ENCODE measurements at places on chromosomes 5 and 9. TPM values are rescaled to one million over a fixed set of nuclear protein-coding genes. Genes with fewer than 3 reads are reported as not detected.

Gene INVS
- 14.9 TPM for total RNA-seq

Gene PSAT1
- total RNA-seq: 91.3 TPM

Gene GALNT12
- total RNA-seq: 3.6 TPM

Gene CCDC152
- total RNA-seq: 6.6 TPM

Gene IRX1
- not detected for total RNA-seq

DNA sequence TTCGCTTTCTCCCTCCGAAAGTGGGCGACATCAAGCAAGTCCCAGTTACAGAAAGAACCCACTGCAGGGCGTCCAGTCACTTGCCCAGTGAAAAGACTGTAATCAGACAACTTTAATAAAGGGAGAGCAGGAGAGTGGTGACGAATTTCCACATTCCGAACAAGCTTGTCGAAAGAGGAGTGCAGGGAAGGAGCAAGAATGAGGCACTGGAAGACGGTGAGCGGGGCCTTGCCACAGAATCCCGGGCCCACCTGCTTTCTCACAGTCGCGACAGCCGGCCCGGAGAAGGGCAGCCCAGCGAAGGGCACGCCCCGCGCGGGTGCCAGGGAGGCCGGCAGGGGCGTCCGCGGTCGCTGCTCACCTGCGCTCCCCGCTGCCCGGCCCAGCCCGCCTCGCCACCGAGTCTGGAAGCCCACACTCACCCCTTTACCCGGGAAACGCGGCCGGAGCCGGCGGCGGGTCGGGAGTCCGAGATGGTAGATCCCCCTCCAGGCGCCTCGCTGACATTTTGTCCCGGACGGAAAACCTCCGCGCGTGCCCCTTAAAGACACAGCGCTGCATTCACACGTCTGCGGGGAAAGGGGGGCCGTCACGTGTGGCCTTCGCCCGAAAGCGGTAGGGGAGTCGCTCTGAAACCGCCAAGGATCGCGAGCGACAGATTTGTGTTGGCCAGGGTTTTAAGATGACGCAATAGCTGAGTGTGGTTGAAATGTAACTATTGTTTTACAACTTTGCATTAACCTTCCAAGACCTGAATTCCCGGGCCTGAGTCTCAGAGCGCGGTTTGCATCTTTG lies at the start of gene ZBED3:
Gene ZBED3, minus strand, starts transcription at position 597 of the 795 bp plus-strand sequence. CDS start 9,407 bp downstream, outside the sequence.
- H3K4me1 ChIP-seq: peaks cover 11% of the 10 kb centered on the region
- H3K27me3 ChIP-seq: peaks cover 17% of the 10 kb centered on the region
- no peaks in the 10 kb centered on the region for H3K36me3 ChIP-seq
- H3K4me3 ChIP-seq: peak within 1 kb of the TSS; percentile 85
- DNase-seq: peak; percentile 81

GRCh38 chr9:9791611-9792010 lies 821.2 kb downstream of the PTPRD start:
- DNase-seq: no peak
- H3K36me3 ChIP-seq: no peaks in the 10 kb centered on the region
- no peaks in the 10 kb centered on the region for H3K27me3 ChIP-seq
- no peak overlapping the region for H3K27ac ChIP-seq
- H3K4me3 ChIP-seq: no peak overlapping the region

GRCh38 chr9:130565792-130566191 lies 13.6 kb upstream of the FUBP3 start:
- DNase-seq: no peak
- no peaks in the 10 kb centered on the region for H3K4me1 ChIP-seq
- H3K4me3 ChIP-seq: no peak overlapping the region
- H3K27me3 ChIP-seq: peaks cover 5% of the 10 kb centered on the region

DNA sequence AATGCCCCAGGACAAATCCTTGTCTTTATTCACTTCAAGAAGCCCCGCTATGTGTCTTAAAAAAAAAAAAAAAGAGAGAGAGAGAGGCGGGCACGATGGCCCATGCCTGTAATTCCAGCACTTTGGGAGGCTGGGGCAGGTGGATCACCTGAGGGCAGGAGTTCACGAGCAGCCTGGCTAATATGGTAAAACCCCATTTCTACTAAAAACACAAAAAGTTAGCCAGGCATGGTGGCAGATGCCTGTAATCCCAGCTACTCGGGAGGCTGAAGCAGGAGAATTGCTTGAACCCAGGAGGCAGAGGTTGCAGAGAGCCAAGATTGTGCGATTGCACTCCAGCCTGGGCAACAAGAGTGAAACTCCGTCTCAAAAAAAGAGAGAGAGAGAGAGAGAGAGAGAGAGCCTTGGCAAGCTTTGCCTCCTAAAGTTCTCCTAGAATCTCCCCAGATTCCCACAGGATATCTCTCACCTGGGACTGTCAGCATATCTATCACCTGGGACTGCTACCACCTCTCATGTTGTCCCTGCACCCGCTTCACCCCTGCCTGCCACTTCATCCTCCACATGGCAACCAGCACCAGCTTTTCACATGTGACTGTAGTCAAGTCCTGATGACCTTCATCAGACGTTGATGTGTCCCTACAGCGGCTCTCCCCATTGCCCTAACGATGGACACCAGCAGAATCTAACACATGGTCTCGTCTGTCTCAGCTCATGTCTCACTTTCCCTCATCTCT lies 5.8 kb downstream of the ITK start:
- H3K36me3 ChIP-seq: peaks cover 87% of the 10 kb centered on the region
- no peaks in the 10 kb centered on the region for H3K27me3 ChIP-seq
- H3K4me1 ChIP-seq: peaks cover 51% of the 10 kb centered on the region
- DNase-seq: peak; percentile 72

DNA sequence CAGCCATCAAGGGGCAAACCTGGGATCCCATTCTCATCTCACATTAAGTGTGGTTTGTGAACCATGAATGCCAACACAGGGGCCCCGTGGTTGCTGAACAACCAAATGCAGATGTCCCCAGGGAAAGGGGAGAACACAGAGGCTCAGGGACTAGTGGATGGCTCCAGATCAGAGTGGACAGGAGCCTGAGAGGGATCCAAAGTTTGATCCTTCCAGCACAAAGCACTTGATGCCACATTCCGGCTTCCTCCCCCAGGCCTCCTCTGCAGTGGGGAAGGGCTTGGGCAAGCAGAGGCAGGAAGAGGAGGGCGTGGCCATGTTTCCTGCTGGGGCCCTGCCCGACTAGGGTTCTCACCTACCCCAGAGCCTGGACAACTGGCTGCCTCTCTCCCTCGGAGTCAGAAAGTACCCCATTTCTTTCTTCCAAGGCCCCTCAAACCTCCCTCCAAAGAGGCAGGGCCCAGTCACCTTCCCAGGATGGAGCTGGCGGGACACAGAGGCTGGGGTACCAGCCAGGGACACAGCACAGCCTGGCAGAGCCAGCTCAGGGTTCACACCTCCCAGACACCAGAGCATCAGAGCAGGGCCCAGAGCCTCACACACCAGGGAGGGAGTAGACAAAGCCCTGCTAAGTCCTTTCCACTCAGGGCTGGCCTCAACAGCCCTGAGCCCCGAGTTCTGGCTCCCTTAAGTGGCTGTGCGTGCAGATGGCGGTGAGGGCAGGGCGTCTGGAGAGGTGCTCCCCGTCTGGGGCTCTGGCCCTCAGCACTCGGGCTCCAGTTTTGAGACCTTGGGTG lies 4.3 kb upstream of the RNF44 start:
- DNase-seq: peak; percentile 94
- peak overlapping the region; percentile 88 for H3K27ac ChIP-seq
- no peaks in the 10 kb centered on the region for H3K27me3 ChIP-seq
- H3K4me1 ChIP-seq: peaks cover 54% of the 10 kb centered on the region

- H3K27ac ChIP-seq: peak overlapping the region; percentile 93
- H3K36me3 ChIP-seq: peaks cover 49% of the 10 kb centered on the region
- H3K27me3 ChIP-seq: no peaks in the 10 kb centered on the region
- peaks cover 59% of the 10 kb centered on the region for H3K4me1 ChIP-seq
Measured at GRCh38 chr5:95959051-95959887, 2.4 kb downstream of the ELL2 start.

DNA sequence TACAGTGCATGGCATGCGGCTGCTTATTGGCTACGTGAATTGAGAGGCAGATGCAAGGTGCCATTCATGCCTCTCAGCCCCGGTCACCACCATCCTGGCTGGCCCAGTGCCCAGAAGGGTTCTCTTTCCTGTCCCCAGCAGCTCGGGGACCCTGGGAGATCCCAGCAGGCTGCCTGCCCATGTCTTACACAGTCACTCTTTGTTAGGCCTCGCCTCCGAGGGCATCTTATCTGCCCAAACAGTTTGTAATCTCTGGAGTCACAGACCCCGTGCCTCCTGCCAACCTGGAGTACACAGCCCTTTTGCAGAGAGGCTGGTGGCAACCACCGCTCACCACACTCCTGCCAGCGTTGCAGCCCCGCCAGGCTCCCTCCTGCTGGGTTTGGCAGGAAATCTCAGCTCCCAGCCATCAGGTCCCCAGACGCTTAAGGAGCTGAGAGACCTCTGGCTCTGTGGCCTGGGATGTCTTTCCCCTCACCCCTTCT lies 7.0 kb upstream of the AK1 start:
- H3K27me3 ChIP-seq: no peaks in the 10 kb centered on the region
- H3K4me3 ChIP-seq: no peak overlapping the region
- peaks cover 11% of the 10 kb centered on the region for H3K4me1 ChIP-seq
- DNase-seq: no peak
- peaks cover 41% of the 10 kb centered on the region for H3K36me3 ChIP-seq

Data from activated CD4-positive, alpha-beta T cell treated with anti-CD3 and anti-CD28 coated beads, Interleukin-2, amount 10 ng/mL, durations not matched to agents 24 days and 14 days (primary cell).